ENCODE measurements at places on chromosomes 16 and 17.
A peak's percentile ranks its signal among the peaks of the same experiment; 100 is the strongest.

GRCh38 chr16:65534121-65534528 is 412.3 kb upstream of the CDH11 start:
- no peak for ATAC-seq

DNA sequence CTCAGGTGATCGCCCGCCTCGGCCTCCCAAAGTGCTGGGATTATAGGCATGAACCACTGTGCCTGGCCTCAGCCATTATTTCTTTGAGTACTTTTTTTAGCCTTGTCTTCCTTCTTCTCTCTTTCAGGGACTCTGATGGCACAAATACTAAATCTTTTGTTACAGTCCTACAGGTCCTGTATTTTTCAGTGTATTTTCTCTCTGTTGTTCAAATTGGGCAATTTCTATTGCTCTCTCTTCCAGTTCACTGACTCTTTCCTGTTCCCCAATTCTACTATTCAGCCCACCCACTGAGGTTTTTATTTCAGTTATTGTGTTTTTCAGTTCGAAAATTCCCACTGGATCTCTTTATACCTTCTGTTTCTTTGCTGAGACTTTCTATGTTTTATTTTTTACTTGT is 7.5 kb upstream of the DOK4 start:
- ATAC-seq = no peak

GRCh38 chr16:70473446-70474319 is 19.3 kb downstream of the FCSK start:
- ATAC-seq = no peak

GRCh38 chr17:27562777-27563455 is 68.1 kb upstream of the LGALS9 start:
- no peak for ATAC-seq

DNA sequence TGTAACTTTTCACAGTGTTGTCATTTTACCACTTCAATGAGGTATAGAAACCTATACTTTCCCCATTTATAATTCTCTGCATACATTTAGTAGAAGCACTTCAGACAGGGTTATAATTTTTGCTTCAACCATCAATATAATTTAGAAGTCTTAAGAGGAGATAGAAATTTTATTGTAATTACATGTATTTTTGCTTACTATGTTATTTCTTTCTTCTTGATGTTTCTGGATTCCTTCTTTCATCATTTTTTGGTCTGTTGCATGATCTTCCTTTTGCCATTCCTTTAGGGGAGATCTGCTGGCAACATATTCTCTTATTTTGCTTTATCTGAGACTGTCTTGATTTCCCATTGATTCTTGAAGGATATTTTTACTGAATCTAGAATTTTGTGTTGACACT is 31.1 kb downstream of the SPECC1 start:
- ATAC-seq = no peak

DNA sequence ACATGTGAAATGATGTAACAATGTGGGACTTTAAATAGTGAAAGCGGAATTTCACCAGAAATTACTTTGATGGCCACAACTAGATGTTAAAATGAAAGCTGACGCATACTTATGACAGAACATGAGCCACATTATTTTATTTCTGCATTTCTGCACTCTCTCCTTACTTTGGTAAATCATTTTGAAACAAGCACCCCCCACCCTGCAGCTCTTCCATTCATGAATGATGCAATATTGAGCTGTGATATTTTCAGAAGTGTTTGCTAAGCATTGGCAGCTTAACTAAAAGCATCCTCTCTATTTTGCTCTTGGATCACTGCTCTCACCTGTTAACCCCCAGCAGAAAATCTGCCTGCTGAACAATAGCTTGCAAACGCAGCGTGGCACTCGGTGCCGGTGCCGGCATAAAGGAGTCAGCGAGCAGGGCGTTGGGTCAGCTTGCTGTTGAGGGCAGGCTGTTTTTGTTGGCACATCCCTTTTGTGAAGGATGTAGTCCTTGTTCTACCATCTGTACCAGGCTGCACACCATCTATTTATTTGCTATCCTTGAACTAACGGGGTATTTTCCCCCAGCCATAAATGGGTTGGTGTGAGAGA is 30.8 kb upstream of the CBLN1 start:
- ATAC-seq = no peak

DNA sequence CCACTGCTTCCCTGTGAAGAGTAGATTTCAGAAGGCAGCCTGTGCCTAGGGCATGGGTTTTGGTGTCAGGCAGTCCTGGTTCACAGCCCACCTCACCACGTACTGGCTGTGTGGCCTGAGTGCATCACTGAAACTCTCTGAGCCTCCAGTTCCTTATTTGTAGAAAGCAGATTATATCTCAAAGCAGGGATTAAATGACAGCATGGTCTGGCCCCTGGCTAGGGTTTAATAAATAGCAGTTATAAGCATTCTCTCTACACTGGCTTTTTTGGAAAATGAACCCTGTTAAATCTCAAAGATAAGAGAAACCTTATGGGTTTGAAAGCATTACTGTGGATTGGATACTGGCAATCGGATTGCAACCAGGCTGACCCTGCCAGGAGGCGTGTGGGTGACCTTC is 2.9 kb upstream of the MT1M start:
- no peak for ATAC-seq

DNA sequence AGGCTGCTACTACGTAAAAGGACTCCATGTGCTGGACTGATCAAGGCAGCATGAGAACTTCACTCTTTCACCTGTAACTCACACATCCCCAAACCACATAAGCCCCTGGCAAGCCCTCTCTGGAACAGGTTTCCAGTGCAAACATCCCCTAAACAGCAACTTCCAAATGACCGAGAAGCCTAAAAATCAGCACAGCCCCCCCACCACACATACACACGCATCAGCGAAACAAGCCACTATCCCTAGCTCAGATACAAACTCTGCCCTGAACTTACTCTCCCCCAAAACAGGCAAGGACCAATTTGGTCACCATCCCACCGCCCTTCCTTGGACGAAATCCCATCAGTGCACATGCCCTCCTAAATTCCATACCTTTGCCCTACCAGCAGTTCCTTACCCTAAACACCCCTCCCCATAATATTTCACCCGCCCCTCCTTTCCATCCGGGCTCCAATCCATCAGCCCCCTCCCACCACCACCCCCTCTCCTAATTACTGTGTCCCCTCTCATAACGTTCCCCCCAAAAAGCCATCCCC is 735 bp downstream of the LSM12 start:
- no peak for ATAC-seq

- peak; percentile 71 for ATAC-seq
Measured at GRCh38 chr16:4450931-4451519, 23.4 kb downstream of the NMRAL1 start.

- no peak for ATAC-seq
Measured at GRCh38 chr16:81585785-81586184, 141.2 kb downstream of the CMIP start.

DNA sequence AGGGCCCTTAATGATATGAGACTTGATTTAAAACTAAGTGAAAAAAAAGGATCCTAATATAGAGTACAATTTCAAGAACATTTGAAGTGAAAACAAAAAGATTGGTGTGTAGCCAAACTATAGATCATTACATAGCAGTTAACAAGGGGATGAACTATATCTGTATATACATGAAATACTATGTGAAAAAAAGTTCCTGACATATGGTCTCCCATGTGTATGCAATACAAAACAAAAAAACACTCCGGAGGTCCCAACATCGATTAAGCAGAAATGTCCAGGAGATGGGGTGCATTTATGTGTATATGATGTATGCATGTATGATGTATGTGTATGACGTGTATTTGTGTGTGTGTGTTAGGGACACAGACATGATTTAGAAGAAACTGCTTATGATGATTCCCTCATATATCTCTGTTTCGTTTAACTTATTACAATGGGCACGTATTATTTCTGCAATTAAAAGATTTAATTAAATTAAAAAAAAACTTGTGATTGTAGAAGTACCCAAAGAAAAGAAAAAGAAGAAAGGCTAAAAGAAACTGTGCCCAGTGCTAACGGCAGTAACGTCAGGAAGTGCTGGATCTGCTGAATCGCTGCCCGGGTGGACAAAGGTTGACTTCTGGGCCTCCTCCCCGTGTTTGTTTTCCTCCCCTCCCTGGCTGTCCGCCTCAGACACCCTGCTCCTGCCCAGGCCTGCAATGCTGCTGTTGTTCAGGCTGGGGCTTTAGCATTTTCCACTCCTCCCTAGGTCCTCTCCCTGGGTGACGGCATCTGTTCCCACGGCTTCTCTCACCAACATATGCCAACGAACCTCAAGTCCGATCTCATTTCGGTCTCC is 36.9 kb downstream of the TBX4 start:
- ATAC-seq = peak; percentile 88

DNA sequence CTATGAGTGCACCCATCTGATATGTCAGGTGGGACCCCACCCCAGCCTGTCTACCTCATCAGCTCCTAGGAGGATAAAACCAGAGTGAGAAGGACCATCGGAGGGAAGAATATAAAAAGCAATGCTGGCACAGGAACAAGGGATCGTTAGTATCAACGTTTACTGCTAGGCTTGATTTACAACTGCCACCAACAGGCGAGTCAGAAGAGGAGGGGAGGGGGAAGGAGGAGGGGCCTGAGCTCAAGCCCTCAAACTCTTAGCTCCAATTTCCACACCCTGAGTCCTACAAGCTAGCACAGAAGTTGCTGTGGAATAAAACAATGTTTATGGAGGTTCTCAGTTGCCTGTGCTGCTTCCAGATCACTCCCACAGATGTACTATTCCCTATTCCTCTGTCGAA is 234.5 kb downstream of the C16orf78 start:
- peak; percentile 73 for ATAC-seq

DNA sequence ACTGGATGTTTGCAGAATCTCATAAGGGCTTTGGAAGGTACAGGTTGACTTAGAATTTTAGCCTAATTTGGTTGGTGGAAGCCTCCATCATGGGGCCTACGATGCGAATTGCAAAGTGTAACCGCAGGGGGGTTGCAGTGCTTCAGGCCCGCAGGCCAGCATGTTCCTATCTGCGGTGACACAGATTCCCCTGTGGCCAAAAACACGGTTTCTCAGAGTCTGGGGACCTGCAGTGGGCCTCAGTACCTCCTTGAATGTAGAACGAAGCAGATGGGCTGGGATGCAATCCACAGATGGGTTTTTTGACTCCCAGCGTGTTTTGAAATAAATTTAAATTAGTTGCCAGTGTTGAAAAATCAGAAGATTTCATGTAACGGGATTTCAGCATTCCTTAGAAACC is 34.7 kb downstream of the KIAA0513 start:
- no peak for ATAC-seq

- ATAC-seq = no peak
Measured at GRCh38 chr17:40722241-40722640, 18.7 kb upstream of the KRT24 start.

GRCh38 chr16:85461814-85462713 is 151.1 kb upstream of the GSE1 start:
- ATAC-seq = peak; percentile 84

- peak; percentile 2 for ATAC-seq
Measured at GRCh38 chr17:35089586-35090296, 26.2 kb upstream of the RFFL start.
